ENCODE measurements at places on chromosomes 12 and 14.

- DNase-seq: peak; percentile 68
Measured at GRCh38 chr12:509500-509899, 49.8 kb downstream of the B4GALNT3 start.

GRCh38 chr12:31749024-31749704 is 20.3 kb upstream of the AMN1 start:
- peak; percentile 87 for DNase-seq

DNA sequence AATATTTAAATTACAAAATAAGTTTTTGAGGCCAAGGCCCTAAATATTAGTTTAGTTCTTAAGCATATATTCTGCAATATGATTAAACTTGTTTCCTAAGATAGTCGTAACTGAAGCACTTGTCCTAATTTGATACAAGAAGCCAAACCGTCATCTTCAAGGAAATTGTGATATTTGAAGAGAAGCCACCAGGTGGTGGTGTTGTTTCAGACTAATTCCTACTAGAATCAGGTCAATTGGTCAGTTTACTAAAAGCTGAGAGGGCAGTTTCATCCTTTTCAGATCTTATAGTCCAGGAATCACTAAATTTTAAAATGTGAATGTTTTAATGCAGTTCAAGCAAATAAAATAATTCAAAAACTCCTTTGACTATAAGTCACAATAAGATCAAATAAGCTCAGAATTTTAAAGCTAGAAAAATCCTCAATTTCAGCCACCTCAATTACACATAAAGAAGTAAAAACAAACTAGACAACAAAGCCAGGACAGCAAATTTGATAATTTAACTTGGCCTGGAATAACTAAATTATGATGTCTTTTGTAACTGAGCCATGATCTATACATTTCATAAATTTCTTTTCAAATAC is 7.1 kb upstream of the ARL1 start:
- peak; percentile 65 for DNase-seq

DNA sequence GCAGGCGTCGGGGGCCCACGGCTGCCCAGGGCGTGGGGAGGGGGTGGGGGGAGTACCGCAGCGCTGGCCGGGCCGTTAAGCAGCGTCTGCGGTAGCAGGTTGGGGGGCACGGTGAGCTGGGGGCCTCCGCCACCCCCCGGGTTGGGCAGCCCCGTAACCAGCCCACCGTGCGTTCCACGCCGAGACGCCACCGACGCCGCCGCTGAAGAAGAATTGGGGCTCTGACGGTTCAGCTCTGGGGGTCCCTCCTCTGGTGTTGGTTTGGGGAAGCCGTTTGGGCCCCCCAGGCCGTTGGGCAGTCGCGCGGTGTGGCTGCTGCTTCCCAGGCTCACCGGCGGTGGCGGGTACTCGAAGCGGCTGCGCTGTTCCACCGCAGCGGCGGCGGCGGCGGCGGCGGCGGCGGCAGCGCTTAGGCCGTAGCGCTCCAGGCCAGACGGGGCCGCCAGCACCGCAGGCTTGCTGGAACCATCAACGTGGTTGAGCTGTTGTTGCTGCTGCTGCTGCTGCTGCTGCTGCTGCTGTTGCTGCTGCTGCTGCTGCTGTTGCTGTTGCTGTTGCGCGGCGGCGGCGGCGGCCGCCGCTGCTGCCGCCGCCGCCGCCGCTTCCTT is 1.5 kb downstream of the IRF2BPL start:
- DNase-seq: no peak

DNA sequence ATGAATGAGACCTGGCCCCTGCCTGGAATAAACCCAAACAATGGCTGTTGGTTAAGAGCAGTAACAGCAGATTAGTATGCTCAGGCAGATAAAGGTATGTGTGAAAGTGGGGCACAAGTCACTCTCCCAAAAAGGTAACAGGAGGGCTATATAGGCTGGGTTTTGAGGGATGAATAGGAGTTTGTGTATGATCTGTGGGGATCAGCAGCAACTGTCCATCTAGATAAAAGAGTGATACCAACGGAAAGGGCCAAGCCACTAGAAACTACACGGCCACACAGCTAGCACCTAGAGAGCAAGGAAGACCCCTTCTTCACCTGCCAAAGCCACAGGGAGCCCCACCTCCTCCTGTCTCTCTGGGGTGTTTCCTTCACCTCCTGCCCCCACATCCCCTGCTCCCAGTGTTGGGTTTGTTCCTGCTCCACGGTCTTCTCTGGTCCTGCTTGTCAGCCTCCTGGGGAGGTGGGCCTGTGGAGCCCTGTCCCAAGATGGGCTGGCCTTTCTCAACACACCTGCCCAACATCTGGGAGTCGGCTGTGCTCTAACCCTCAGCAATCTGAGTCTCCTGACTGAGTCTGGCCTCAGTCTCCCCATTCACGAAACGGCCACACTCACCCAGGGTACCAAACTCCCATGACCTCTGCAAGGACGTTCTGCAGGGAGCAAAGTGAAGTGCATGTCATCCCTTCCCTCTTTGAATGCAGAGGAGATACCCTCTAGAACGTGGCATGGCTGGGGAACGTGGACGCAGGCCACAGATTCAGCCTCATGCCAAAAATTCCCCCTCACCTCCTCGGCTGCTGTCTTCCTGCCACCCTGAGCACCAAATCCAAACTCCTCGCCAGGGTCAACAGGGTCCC is 108.2 kb downstream of the NCOR2 start:
- no peak for DNase-seq

DNA sequence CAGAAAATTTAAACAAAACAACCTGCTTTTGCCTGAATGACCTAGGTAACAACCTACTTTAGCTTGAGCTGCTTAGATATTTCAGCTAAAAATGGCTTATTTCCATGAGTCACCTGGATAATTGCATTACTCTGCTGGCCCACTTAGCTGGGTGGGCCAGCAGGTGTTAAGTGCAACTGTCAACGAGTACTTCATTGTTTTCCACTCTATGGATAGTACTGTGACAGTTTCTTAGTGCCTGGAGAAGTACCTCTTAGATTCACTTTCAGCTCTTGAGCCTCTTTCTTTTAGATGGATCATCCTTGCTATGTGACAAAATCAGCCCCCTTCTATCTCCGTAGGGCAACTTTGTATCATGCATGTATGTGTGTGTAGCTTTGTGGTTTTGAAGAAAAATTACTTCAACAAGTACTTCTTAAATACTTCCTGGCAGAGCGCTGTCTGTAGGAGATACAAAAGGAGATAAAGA is 368.2 kb upstream of the ATP2B1 start:
- DNase-seq: no peak

DNA sequence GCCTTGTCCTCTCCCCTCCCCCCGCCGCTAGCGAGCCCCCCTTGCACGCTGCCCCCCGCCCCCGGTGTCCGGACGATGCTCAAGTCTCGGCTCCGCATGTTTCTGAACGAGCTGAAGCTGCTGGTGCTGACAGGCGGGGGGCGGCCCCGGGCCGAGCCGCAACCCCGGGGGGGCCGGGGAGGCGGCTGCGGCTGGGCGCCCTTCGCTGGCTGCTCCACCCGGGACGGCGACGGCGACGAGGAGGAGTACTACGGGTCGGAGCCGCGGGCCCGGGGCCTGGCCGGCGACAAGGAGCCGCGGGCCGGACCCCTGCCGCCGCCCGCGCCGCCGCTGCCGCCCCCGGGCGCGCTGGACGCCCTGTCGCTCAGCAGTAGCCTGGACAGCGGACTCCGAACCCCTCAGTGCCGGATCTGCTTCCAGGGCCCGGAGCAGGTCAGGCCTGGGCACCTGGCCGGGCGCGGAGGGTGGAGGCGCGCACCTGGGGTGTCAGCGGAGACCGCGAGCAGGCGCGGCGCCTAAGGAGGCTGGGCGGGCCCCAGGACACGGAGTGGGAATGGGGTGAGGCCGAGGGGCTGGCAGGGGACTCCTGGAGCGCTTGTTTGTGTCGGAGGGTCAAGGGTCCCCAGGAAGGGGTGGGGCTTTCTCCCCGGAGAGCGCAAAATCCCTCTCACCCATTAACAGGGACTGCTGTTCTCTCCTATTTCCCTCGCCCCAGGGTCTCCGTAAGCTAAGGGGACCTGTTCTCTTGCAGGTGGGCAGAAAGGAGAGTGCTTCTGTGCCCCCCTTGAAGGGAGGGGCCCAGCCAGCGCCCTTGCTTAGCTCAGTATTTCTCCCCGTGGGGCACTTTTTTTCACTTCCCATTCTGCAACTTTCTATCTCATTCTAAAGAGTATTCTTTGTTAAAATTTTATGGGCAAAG is 810 bp downstream of the MARCHF9 start:
- no peak for DNase-seq

DNA sequence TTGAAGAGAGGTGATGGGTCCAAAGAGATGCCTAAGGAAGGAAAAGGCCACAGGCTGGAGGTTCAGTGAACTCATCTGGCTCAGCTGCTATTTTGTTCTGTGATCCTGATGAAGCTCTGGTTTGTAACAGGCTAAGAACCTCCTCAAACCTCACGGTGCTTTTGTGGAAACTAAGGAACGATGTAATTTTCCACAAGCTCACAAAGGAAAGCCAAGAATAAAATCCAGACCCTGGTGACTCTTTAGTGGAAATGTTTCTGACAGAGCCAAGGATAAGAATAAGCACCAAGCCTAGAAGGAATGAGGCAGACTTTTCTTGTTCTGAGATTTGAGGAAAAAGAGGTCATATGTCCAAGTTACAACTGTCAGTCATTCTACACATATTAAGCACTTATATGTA is 93.6 kb downstream of the SLC24A4 start:
- no peak for DNase-seq

- no peak for DNase-seq
Measured at GRCh38 chr14:58571769-58572472, 65.8 kb upstream of the DACT1 start.

DNA sequence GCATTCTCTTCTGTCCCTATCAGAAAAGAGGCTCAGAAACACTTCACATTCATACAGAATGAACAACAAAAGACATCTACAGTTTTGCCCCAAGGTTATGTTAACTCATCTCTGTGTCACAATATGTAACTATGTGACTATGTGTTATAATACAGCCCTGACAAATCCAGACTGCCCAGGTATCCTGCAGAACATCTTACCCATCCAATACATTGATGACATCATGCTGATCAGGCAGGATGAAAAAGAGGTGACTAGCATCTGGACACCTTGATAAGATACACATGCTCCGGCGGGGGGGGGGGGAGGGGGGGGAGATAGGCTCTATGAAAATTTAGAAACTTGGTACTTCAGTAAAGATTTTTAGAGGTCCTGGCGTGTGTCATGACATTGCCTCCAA is 8.3 kb upstream of the GNS start:
- no peak for DNase-seq

- no peak for DNase-seq
Measured at GRCh38 chr14:69091006-69091405, 61.9 kb downstream of the DCAF5 start.

DNA sequence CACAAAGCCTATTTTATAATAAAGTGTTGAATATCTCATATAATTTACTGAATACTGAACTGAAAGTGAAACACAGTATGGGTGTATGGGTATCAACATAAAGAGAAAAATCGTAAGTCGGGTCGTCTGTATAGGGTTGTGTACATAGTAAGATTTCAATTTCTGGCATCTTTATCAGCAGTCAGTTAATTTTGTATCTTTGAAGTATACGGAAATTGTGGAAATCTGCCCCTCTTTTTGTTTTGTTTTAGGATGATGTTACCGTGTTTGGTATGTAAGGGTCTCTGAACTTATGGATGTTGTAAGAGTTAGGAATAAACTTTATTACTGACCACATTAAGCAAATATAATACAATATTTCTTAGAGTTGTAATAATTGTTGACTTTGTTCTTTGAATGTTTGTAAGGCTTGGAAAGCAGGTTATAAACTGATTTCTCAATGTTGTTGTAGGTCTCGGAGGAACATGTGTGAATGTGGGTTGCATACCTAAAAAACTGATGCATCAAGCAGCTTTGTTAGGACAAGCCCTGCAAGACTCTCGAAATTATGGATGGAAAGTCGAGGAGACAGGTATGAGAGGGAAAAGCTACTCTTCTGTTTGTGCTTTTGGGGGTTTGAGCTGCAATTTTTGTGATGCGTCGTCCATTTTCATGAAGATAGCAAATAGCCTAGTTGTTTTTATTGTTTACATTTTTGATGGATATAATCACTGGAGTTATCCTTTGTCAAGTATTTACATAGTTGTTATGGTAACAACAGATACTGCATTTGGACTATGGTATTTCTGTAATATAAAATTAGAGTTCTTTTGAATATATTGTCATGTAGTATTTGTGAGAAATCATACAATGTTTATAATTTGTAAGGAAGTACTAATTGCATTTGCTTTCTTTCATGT is 12.0 kb downstream of the EID3 start:
- no peak for DNase-seq

- no peak for DNase-seq
Measured at GRCh38 chr12:98758331-98758730, 113.2 kb downstream of the APAF1 start.

DNA sequence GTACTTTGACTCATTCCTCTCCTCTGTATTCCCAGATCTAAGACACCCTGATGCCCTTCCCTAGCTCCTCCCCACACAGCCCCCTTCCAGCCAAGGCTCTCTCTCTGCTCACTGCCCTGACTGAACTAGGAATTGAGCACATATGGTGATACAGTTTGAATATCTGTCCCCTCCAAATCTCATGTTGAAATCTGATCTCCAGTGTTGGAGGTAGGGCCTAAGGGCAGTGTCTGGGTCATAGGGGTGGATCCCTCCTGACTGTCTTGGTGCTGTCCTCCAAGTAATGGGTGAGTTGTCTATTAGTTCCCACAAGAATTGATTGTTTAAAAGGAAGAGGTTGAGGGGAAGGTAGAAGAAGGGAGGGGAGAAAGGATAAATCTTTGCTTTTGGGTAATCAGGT is 17.4 kb downstream of the CMKLR1 start:
- DNase-seq: no peak

DNA sequence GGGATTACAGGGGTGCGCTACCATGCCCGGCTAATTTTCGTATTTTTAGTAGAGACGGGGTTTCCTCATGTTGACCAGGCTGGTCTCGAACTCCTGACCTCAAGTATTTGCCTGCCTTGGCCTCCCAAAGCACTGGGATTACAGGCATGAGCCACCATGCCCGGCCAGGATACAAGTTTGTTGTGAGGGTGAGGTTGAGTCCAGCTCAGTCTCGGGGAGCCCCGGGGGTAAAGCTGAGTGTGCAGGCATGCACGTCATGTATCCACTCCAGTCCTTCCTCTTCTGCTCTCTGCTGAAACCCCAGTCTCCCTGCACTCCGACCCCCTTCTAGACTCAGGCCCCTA is 369 bp downstream of the HPD start:
- DNase-seq: no peak

DNA sequence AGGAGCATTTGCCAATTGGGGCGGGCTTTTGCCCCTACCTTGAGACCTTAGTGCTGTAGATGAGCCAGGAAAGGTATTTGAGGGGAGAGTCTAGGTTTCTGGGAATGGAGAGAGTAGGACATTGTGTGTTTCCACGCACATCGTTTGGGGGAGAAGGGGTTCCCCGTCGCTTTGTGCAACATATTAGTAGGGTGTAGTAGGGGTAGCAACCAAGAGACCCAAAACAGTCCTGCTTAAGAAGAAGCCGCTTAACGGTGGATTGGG is 694 bp upstream of the PTGES3 start:
- no peak for DNase-seq

- no peak for DNase-seq
Measured at GRCh38 chr14:94395282-94395887, 7.0 kb upstream of the SERPINA1 start.

All from DMS79 treated with DMSO at 0.1 percent for 48 hours (cell line).